GM18507 (cell line): ENCODE measurements at places on chromosomes 6 and 20.

GRCh38 chr6:114897536-114897935, 554.7 kb upstream of the HS3ST5 start:
- DNase-seq, result no peak

- no peak for DNase-seq
These were observed 33.5 kb upstream of the BMP6 start for GRCh38 chr6:7692453-7692784.

GRCh38 chr20:57509665-57510237, 15.2 kb downstream of the CTCFL start:
- DNase-seq, result no peak

GRCh38 chr20:34055290-34055689, 56.8 kb downstream of the EIF2S2 start:
- DNase-seq, result no peak

- DNase-seq, result no peak
These were observed 13.2 kb upstream of the ARMC12 start for GRCh38 chr6:35723587-35723986.

DNA sequence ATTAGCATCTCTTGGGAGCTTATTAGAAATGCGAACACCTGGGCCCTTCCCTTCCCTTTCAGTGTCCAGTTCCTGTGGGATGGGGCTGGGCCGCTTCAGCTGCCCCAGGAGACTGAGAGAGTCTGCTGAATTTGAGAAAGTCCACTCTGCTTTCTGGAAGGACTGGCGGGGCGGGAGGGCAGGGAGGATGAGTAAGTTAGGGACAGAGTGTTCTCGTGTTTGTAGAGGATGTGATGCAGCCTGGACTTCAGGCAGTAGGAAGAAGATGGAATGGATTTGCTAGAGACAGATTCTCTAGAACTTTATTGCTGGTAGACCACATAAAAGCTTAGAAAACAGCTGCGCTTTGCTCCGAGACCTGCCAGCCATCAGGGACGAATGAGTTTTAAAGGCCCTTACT, 1.1 kb upstream of the TULP4 start:
- no peak for DNase-seq

- peak; percentile 15 for DNase-seq
These were observed 99.3 kb downstream of the LRRC1 start for GRCh38 chr6:53894091-53894490.
